Cortex of kidney (tissue), 1 donor: ENCODE measurements at places on chromosomes 3 and 15.

DNA sequence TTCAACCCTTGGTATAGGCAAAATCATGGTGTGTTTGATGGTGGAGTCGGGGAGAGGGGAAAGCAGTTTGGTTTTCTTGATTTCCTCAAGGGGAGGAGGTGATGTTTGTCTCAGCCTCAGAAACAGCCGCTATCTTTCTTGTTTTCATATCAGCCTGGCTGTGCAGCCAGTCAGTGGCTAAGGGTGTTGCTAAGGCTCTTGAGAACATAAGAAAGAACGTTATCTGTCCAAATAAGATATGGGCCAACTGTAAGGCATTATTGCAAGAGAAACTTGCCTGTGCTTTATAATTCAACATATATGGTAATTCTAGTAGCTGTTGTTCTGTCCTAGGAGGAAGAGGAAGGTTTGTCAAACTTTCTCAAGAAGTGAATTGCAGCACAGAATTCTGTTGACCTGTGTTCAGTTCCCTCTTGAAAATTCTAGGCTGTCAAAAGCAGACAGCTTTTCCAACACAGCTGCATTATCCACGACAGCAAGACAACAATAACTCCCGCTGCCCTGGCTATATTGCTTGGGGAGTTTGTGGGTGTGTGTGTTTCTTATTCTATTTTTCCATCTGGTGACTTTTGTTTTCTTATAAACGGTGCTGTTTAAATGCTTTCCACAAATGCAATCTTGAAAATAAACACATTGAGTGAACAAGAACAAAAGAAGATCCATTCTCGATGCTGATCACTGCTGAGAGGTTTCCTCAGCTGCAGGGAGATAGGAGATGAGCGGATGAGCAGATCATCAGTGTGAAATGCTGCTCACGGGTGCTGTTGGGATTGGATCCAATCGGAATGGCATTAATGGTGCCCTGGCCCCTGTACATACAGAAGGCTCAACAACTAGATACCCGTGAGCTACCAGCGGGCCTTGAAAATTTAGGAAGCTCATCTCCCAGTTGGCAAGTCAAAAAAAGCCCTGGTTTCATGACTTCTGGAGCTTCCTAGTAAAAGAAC is 90.8 kb upstream of the TNFAIP8L3 start:
- no peak for DNase-seq

- DNase-seq = no peak
Measured at GRCh38 chr3:37660782-37661181, 200.9 kb upstream of the CTDSPL start.

GRCh38 chr15:67407786-67408185 is 113.1 kb upstream of the C15orf61 start:
- no peak for DNase-seq

- no peak for DNase-seq
Measured at GRCh38 chr15:100726070-100726420, 123.7 kb downstream of the ASB7 start.

DNA sequence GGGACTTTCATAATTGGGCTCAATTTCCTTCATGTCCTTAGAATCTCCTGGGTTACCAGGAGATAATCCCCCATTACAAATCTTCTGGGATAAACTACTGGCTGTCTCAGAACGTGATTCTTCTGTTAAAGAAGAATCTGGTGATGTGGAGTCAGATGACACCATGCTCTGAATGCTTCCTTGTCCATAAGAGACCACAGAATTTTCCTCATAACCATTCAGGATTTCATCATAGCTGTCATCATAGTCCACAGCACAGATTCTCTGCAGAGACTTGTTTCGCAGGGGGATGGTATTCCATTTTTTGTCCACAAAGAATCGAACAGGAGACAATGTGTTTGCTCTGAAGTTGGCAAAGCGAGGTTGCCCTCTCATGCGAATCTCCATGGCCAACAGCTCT is 109.8 kb upstream of the TSPAN3 start:
- DNase-seq = no peak

DNA sequence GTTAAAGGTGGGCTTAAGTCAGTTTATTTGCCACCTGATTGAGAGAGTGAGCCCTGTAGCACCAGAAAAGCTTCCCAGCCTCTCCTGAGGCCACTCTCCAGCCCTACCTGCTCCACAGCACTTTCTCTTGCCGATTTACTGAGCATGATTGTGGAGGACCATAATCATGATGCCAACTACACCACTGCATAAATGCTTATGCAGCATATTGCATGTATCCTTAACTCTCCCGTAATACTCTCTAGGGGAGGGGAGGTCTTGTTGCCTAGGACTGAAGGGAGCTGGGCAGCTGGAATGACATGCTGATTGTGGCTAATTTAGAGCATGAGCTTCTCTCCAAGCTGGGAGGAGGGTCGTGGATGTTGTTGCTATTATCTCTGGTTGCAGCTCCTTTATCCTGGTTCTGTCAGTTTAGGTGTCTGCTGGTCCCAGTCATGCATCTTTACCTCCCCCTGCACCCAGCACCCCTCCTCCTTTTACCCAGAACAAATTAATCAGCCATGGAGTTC is 54.3 kb downstream of the GPD1L start:
- no peak for DNase-seq

GRCh38 chr3:78846718-78847117 is 921.1 kb downstream of the ROBO1 start:
- no peak for DNase-seq

GRCh38 chr3:71156062-71156665 is 427.4 kb downstream of the FOXP1 start:
- DNase-seq = no peak

- DNase-seq = no peak
Measured at GRCh38 chr15:57735431-57735830, 28.9 kb downstream of the POLR2M start.

GRCh38 chr3:196757876-196758739 is 18.5 kb downstream of the PAK2 start:
- no peak for DNase-seq

DNA sequence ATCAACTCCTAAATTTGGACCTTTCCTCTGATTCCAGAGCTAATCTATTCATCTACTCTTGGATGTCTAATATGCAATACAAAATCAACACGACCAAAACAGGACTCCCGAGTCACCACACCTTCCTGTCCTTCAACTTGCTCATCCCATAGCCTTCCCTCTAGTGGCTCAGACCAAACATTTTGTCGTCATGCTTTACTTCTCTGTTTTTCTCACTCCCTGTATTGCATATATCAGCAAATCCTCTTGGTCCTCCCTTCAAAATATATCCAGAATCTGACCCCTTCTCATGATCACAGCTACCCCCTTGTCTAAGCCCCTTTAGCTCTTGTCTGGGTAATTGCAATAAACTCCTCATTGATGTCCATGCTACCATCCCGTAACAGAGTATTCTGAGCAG is 30.5 kb upstream of the DCP1A start:
- no peak for DNase-seq

DNA sequence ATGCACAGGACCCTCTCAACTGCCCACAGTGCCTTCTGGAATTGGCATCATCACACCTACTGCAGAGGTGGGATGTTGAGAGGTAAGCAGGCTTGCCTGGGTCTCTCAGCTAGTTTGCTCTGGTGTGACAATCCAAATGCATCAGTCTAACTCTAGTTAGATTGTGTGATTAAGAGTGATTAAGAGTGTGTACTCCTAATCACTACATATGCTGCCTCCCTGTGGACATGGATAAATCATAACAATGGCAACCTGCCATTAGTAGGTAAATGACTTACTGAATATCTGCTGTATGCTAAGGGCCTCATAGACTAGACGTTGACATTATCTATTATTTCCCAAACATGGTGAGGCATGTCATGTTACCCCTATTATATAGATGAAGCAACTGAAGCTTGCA is 342.1 kb downstream of the OCA2 start:
- DNase-seq = no peak

GRCh38 chr3:163832547-163832946 is 1245.7 kb downstream of the SI start:
- DNase-seq = no peak

- no peak for DNase-seq
Measured at GRCh38 chr3:133745981-133746711, at the start of gene TF. TF (plus strand) TSS chr3:133746393; CDS start chr3:133746441, 48 bp downstream.

DNA sequence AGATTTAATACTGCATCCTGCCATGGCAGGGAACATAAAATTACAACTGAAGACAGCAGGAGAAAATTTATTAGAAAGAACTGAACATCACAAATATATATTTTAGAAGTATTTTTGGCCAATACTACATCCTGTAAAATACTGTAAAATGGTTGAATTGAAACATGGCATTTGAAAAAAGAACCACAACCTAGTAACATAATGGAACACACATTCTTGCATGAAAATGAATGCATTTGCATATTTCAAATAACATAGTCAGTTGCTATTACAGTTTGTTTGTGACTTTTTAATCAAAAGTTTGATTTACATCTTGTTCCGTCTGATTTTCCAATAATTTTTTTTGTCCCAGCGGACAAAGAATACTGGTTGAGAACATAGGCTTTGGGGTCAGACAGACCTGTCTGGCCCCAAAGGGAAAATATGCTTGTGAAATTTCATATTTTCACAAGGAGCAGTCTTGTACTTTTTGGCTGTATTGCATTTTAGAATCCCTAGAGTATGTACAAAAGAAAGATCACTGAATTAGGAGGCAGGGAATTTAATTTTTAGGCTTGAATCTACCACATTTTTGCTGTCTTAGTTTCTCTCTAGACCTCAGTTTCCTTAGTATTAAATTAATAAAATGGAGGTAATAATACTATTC is 268.8 kb downstream of the ADAMTSL3 start:
- no peak for DNase-seq

- DNase-seq = no peak
Measured at GRCh38 chr3:59998058-59998457, 948.2 kb upstream of the CFAP20DC start.

GRCh38 chr15:35092846-35093245 is 7.8 kb upstream of the NANOGP8 start:
- DNase-seq = no peak

GRCh38 chr3:56725175-56725574 is 42.1 kb upstream of the TASOR start:
- DNase-seq = no peak

GRCh38 chr15:54659646-54660045 is 537.1 kb downstream of the RSL24D1 start:
- no peak for DNase-seq

DNA sequence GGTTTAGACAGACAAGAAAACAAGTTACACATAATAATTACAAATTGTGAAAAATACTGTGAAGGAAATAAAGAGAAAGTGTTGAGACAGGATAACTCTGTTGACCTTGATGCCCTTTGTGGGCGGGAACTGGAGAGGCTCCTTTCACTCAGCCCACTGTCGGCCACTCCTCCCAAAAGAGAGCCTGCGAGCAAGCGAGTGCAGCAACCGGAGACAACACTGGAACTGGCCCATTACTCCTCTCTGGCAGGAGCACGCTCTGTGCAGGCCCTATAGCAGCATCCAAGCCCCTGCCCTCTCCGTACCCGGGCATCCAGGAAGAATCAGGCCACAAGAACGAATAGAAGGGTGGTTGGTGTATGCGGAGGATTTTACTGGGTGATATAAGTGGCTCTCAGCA is 16.2 kb upstream of the DUT start:
- no peak for DNase-seq

DNA sequence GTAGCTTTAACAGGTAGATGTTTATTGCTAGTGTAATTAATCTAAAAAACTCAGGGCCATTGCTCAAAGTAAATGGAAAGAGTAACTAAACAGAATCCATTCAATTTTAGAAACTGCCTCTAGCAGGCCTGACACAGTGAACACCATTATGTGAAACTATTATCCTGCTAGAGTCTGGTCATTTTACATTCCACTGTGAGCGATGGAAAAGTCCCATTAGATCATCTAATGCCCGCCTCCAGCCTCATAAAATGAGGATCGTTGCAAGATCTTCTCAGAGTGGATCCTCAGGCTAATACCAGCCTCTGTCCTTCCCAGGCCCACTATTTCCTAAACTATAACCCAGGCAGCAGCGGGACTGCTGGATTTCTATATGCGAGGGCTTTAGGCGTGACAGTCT is 107.7 kb downstream of the WDR76 start:
- DNase-seq = no peak

DNA sequence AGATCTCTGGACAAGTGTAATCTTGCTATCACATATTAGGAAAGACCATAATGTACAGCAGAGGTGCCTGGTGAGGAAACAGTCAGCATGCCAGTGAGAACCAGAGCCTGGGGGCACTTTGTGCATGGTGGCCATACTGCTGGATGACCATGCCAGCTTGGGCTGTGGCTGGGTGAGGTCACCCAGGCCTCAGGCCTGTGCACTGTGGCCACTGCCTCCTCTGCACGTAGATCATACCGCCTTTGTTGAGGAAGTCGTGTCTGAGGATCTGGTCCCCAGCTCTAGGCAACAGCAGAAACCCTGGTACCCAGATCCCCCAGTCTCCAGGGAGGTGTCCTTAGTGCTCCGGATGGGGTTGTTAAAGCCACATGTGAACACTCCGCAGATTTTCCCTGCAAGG is 38.9 kb downstream of the ZNF710 start:
- no peak for DNase-seq

- DNase-seq = no peak
Measured at GRCh38 chr3:122760453-122761271, 33.0 kb downstream of the HSPBAP1 start.

DNA sequence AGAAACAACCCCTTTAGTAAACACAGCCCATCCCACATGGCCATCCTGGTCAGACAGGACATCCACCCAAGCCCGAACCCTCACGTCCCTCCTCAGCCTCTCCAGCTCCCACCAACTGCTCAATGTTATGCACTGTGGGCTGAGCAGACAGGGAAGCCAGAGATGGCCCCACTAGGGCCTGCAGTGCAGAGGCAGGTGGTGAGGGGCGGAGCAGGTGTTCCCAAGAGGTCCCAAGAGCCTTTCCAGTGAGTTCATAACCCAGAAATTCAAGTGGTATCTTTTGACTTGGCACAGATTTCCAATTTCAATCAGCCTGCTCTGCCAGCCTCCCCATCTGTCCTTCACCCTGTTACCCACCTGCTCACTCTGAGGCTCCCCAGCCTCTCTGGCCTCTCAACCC is 130.3 kb downstream of the LIPC start:
- DNase-seq = no peak

DNA sequence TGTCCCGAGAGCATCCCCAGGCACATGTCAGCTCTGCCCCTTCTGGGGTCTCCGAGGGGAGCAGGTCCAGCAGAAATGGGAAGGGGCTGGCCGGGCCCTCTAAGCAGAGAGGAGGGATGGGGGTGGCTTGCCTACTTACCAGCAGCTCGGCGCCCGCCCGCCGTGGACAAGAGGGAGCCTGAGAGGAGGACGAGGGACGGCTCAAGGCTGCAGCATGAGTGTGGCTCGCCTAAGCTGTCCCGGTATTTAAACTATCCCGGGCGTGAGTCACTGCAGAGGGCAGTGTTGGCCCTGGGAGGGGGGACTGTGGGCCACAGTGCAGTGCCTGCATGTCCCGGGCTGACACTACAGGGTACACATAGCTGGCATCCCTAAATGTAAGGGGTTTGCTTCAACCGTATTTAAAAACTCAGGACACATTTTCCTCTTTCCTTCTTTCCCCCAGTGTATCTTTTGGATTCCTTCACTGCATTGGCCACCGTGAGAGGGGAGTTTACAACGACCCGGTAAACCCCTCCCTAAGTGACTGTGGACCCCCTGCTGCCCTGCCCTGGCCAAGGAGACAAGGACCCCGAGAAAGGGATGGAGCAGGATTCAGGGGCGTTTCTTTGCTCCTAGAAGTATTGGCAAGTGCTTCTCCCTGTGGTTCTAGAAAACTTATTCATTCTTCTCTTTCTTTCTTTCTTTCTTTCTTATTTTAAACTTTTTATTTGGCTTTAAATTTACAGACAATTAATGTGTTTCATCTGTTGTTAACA is at the start of gene LRRC15:
Gene LRRC15, minus strand, starts transcription at position 222 of the 758 bp plus-strand sequence. CDS start 8,700 bp downstream, outside the sequence.
- no peak for DNase-seq
